ENCODE measurements at places on chromosomes 5 and 9.

GRCh38 chr9:134940236-134941208 is 22.8 kb upstream of the FCN1 start:
- DNase-seq, result no peak

DNA sequence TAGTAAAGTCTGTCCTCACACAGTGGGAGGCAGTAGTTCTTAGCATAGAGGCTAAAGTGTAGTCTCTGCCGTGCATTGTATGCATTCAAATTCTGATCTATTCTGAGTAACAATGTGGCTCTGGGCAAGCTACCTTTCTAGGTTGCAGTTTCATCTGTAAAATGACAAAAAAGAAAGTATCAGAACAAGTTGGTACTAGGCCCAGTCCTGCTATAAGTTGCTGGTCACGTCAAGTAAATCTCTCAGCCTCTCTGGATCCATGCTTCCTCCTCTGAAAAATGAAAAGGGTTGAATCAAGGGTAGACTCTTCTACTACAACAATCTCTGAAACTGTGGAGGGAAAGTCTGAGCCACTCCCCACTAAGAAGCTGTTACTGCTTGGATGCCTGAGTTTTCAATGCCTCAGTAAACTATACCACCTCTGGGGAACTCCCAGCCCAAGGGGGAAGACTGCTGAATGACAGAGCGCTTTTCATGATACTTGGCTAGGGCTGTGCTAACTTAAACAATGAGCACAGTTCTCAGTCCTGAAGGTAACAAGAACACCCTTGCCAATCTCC is 34.5 kb upstream of the SPARC start:
- DNase-seq, result no peak

DNA sequence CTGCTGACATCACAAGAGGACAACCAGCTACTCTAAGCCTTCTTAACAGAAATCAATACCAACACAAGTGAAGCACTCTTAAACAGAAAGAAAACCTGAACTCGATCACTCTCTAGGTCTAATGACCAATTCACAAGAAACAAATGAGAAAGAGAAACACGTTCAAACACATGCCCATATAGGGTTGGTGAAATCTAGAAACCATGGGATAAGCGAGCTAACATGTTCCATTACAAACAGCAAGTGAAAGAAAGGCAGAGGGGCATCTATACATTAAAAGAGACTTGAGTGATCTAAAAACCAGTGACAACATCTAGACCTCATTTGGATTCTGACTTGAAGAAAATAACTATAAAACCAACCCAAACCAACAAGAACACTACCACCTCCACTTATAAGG is 74.9 kb upstream of the RETREG1 start:
- no peak for DNase-seq

DNA sequence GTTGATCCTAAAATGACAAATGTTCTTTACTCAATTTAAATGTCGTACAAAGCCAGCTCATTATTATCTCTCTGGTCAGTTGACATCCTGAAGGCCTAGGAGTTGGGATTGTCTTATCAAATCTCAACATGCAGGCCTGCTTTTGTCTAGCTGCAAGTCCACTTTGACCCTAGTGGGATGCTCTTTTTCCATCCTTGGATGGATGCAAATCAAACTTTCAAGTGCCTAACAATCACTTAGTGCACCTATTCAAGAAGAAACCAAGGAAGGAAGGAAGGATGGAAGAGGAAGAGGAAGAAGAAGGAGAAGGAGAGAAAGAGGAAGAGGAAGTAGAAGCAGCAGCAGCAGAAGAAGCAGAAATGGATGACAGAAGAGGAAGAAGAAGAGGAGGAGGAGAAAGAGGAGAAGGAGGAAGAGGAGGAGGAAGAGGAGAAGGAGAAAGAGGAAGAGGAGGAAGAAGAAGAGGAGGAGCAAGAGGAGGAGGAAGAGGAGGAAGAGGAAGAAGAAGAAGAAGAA is 109.6 kb downstream of the PIK3R1 start:
- DNase-seq, result no peak

DNA sequence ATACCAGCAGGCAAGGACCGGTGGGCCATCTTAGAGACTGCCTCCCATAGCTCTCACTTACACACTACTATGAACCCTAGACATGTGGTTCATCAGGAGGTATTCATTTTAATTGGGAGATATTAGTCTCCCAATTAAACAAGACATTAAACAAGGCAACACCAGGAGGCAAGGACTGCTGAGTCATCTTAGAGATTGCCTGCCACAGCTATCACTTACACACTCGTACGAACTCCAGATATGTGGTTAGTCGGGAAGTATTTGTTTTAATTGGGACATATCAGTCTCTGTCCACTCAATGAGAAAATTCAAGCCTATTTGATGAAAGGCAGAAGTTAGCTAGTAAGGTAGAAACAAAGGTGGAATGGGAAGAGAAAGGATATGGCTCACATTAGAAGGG is 343.9 kb downstream of the NFIB start:
- no peak for DNase-seq

GRCh38 chr5:155466851-155467250 is 453.3 kb downstream of the KIF4B start:
- no peak for DNase-seq

GRCh38 chr5:115952588-115952987 is 9.7 kb upstream of the LVRN start:
- no peak for DNase-seq

GRCh38 chr5:58239045-58239444 is 220.8 kb downstream of the PLK2 start:
- no peak for DNase-seq

DNA sequence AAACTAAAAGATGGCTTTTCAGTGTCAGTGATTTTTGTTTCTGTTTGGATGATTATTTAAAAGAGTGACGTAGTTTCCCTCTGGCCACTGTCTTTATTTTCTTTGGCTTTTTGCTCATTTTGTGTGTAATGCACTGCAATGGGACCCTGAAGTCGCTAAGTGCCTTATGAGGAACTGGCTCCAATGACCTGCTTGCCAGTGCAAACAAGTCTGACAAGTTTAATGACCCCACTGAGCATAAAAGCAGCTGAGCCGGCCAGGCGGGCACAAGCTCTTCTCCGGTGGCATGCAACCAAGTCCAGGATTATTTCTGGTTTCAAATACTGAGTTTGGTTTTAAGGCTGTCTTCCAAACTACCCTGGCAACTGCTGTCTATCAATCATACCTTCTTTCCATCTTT is 15.6 kb upstream of the GNA14 start:
- DNase-seq, result no peak
